GM04503 (cell line): ENCODE measurements at places on chromosomes 2 and 18.
A peak's percentile ranks its signal among the peaks of the same experiment; 100 is the strongest.

DNA sequence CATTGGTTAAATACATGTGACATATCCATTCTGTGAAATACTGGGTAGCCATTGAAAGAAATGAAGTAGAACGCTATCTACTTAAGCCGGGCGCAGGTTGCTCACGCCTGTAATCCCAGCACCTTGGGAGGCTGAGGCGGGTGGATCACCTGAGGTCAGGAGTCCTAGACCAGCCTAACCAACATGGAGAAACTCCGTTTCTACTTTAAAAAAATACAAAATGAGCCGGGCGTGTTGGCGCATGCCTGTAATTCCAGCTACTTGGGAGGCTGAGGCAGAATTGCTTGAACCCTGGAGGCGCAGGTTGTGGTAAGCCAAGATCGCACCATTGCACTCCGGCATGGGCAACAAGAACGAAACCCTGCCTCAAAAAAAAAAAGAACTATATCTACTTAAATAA, 45.7 kb upstream of the ASPRV1 start:
- DNase-seq: no peak

GRCh38 chr2:144152817-144153271, 367.1 kb downstream of the ZEB2 start:
- peak; percentile 13 for DNase-seq

DNA sequence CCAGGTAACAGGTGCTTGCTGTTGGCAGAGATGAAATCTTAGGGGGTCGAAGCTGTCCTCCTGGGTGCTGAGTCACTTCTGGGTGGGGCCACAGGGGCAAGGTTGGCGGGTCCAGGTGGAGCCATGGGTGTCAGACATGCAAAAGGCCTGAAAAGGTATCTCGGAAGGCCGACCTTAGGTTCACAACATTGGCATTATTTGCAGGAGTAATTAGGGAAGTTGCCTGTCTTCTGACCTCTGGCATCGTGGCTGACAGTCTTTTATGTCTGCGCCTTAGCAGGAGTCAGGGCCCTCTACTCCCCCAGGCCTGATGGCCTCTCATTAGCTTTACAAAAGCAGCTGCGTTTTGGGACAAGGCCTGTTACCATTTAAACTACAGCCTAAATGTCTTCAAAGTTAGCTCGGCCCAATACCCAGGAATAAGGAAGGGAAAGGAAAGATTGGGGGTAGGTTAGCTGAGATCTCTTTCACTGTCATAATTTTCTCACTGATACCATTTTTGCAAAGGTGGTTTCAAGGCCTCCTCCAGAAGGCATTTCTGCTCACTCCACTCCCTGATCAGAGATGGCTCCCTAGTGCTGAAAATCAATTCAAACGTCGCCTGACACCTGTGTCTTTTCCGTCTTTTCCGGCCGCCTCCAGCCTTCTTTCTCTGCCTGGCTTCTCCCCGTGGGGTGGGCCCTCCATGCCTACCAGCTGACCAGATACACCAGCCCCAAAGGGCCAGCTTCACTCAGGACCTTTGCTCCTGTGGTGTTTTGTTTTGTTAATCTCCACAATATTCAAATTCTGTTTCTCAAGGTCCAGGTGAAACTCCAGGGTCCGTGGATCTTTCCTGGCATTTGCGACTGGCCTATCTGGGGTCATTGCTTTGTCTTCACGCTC, 90.8 kb downstream of the RHOB start:
- no peak for DNase-seq

DNA sequence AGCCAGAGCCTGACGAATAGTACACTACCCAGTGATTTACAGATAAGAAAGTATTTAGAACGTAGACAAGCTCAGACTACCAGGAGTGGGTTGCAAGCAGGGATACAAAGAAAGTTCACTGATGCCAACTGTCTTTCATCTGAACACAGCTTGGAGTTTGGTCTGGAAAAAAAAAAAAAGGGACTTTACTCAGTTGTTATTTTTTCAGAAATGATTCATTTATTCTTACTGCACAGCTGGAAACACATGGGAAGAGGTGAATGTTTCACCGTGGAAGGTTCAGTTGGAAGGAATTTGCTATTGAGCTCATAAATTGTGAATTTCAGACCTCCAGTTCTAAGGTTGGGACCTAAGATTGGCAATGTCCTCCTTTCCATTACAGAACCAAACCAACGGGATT, 259.7 kb downstream of the ETAA1 start:
- DNase-seq: no peak

- DNase-seq: no peak
Measured at GRCh38 chr2:133360190-133360589, 208.1 kb downstream of the NCKAP5 start.

GRCh38 chr18:25225151-25225550, 126.8 kb downstream of the ZNF521 start:
- no peak for DNase-seq

DNA sequence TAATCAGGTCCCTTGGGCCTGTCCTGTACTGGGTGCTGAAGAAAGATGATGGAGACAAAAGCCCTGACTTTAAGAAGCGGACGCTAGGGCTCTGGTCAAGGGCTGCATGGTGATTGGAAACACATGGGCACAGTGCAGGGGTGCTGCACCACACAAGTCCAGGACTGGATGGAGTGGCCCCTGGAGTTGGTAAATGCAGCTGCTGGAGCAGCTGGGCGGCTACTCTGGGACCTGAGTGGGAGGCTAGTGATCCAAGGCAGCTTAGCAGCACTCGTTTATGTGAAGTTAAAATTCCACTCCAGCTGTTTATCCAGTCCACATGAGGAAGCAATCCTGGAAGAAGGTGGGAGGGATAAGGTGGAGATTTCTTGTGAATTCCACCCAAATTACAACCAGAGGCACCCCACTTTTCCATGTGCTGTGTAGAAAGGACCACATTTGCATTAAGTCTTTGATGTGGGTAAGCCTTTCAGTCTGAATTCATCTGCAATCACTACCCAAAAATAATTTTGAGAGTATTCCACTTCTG, 24.9 kb downstream of the MERTK start:
- no peak for DNase-seq

- no peak for DNase-seq
Measured at GRCh38 chr2:118222672-118223421, 134.6 kb downstream of the INSIG2 start.

DNA sequence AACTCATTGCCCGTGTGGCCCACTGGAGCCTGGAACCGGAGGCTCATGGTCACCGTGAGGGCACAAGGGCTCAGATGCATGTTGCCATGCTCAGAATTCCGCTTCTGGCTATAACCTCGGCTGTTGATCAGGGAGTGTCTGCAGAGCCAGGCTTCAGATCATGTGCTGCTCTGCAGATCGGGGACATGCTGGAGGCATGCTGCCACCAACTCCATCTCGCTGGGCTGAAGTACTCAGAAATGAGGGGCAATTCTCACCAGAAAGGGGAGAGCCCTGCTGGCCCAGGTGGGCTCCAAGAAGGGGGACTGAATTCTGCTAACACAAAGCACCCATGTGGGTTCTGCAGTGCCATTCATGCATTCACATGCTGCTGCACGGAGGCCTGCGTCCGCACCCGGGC, 269.2 kb upstream of the PXDN start:
- no peak for DNase-seq

DNA sequence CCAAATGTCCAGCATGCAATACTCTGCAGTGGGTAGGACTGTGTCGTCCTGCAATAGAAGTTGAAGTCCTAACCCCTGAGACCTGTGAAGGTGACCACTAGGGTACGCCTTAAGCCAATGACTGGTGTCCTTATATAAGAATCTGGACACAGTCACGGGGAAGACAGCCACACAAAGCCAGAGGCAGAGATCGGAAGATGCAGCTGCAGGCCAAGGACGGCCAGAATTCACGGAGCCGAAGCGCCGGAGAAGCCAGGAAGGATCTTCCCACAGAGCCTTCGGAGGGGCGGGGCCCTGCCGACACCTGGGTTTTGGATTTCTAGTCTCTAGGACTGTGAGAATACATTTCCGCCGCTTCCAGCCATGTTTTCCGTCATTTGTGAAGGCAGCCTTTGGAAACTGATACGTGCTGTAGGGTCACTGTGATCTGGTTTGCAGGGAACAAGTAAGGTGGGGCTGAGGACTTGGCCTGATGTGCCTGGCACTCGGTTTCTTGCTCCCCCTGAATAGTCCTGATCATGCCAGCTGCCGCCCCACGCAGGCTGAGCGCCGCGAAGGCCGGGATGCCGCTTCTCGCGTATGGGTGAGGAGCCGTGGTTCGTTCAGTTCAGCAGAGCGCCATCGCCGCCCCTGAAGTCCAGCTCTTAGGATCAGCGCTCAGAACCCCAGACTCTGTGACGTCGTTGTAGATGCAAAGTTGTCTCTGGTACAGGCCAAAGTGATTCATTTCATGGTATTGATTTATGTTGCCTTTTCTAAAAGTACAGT, 38.7 kb downstream of the PTGR3 start:
- DNase-seq: no peak
